Progenitor cell of endocrine pancreas (in vitro differentiated cells): ENCODE measurements at places on chromosomes 3 and 15. TPM values are rescaled to one million over a fixed set of nuclear protein-coding genes. Genes with fewer than 3 reads are reported as not detected.

GRCh38 chr3:16511681-16512434 is 1.6 kb downstream of the RFTN1 start:
- DNase-seq = no peak

DNA sequence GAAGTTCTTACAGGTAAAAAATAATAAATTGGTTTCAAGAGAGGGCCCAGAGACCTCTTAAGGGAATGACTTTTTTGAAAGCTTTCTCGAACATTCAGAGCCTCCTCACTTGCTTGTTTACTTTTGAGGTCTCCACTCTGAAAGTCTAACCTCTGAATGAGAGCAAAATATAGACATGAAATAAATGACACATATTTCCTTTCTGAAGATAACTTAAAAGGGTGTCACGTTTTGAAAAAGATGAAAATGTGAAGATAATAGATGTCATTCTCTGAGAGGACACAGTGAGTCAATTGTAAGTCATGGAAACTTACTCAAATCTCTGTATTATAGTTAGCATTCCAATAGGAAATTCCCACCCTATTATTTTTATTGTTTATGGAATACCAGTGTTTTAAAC is 44.6 kb downstream of the HACD2 start:
- no peak for DNase-seq

DNA sequence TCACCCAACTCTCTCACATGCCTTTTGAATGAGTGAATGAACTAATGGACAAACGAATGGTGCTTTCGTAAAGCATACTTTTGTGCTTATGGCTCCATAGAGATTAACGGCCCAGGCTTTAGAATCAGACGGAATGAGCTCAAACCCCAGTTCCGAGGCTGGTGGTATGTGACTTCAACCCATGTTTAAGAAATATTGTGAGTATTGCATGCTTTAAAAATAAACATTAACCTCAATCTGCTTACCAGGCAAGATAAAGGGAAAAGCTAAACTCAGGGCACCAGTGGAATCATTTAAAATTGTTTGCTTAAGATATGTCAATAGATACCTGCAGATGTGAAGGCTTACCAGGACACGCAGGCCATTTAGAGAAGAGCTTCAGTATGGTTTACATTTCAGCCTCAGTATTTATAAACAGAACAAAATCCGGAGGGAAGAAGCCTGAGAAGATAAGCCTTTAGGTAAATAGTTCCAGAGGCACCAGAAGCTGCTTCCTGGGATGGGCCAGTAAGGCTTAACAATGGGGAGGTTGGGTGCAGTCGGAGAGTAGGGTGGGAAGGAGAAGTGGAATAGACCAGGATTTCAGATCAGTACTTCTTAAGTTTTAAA is 186.4 kb downstream of the ADAMTS9 start:
- no peak for DNase-seq

DNA sequence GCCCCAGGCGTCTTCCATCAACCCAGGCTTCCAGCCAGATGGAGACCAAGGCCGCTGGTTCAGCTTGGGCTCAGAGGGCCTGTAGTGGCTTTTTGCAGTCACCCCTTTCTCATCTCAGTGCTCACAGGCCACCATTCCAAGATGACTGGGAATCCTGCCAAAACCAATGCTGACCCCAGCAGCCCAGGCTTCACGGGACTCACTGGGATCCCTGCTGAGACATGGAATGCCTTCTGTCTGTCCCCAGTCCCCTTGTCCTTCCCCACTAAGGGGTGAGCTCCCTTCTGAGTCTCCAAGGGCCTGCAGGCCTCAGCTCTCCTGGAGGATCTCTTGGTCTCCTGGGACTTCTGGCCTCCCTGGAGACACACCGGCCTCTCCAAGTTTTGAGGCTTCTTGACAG is 77.4 kb upstream of the SEC13 start:
- DNase-seq = no peak

DNA sequence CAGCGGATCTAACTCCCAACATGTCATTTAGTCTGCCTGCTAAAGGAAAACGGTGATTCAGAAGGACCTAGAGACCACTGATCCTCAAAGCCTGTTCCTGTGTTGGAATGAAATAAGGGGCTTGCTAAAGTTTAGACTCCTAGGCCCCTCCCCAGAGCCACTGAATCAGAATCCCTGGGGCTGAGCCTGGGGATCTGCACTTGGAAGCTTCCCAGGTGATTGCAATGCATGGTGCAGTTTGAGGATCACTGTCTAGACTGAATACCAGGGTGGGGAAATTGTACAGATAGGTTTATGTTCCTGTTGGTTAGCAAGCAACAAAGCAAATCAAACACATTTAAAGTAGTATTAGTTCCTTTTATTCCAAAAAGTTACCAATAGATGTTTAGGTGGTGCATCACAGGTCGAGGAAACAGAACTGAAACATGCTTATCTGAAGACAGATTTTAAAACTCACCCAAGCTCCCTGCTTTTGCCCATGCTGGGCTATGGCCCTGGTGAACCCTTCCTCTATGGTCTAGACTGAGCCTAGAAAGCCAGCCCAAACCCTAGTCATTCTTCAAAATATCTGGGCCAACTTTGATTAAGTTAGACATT is 29.6 kb upstream of the SPTBN5 start:
- no peak for DNase-seq

DNA sequence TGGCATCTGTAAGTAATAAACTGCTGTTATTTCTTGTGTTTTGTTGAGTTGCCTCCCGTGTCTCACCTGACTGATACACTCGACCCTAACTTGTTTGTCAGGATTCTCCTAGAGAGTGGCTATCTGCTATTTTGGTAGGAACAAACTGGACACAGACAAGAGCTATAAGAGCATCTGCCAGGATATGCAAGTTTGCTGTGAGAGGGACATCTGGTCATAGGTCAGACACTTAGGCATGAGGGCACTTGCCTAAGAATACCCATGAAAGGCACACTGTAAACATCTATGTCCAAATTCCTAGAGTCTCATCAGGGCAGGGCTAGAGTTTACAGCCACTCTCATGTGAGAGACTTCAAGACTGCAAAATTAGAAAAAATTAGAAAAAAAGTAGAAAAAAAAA is 32.5 kb downstream of the NEDD4 start:
- DNase-seq = no peak

GRCh38 chr15:41513506-41514227 is at the start of gene LTK:
LTK (minus strand) TSS chr15:41513827; CDS start chr15:41513709, 118 bp downstream.
- no peak for DNase-seq

DNA sequence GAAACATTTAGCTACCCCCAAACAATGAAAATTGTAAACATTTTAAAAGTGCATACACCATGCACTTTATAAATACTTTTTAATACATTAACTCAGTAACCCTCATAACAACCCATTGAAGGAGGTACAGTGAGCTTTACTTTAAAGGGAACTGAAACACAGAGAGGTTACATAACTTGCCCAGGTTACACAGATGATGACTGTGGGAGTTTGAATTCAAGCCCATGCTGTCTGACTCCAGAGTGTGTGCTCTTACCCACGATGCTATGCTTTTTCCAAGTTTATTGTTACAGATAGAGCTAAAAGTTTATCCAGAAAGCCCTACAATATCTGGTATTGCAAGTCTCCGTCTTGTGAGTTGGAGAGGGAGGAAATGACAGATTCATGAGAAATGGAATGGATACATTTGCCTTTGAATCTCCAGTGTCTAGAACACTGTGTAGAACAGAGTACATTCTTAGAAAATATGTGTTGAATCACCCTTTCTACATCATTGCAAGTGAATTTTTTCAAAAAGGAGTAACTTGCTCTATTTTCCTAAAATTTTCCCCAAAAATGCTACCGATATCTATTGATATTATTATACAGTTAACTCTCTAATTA is 428.3 kb downstream of the NAALADL2 start:
- DNase-seq = no peak

DNA sequence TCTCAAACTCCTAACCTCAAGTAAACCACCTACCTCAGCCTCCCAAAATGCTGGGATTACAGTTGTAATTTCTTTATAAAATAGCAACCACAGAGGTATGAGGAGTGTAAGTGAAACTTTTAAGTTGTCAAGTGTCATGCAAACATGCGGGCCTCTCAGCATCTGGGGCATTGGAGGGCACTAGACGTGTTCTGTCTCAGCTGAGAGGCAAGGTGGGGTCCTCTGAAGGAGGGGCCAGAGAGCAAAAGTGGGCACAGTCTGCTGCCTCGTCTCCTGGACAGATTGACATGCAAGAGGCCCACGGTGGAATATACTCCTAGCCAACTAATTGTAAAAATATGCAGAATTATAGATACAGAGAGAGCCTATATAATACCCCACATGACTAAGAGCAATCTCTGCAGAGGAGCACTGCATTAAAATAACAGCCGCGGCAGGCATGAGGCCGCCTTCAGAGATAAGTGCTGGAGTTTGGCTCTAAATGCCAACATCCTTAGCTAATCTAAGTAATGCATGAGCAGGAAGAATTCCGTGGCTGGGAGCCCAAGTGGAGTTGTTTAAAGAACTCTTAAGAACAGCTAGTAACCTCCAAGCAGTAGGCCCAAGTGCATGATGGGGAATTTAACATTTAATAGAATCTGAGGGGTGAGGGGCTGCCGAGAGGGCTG is 87.8 kb upstream of the RNU6-1 start:
- DNase-seq = no peak

- no peak for DNase-seq
These were observed 17.1 kb upstream of the SKIC8 start for GRCh38 chr15:78316283-78317083.

- DNase-seq = no peak
These were observed 1.5 kb downstream of the CELF6 start for GRCh38 chr15:72318408-72318942.

Gene DCBLD2
- 85.5 and 86.8 TPM in 2 replicates for total RNA-seq

Gene C3orf70
- total RNA-seq = 5.8 and 5.9 TPM in 2 replicates

Gene ACSBG1
- total RNA-seq = 0.18 TPM in 1 of 2 replicates, not detected in the other

Gene ELP6
- total RNA-seq = 58.5 and 63.8 TPM in 2 replicates

Gene PIGZ
- total RNA-seq = 4.7 and 6.0 TPM in 2 replicates
